ENCODE measurements at places on chromosomes 16 and 17.

GRCh38 chr17:74838274-74838673 is 21.4 kb downstream of the GRIN2C start:
- no peak for DNase-seq

- no peak for DNase-seq
Observed at GRCh38 chr17:62578757-62579487, 48.5 kb upstream of the MRC2 start.

GRCh38 chr16:20850981-20851380 is 44.7 kb downstream of the REXO5 start:
- no peak for DNase-seq

GRCh38 chr17:67707442-67707841 is 10.3 kb upstream of the NOL11 start:
- DNase-seq, result no peak

DNA sequence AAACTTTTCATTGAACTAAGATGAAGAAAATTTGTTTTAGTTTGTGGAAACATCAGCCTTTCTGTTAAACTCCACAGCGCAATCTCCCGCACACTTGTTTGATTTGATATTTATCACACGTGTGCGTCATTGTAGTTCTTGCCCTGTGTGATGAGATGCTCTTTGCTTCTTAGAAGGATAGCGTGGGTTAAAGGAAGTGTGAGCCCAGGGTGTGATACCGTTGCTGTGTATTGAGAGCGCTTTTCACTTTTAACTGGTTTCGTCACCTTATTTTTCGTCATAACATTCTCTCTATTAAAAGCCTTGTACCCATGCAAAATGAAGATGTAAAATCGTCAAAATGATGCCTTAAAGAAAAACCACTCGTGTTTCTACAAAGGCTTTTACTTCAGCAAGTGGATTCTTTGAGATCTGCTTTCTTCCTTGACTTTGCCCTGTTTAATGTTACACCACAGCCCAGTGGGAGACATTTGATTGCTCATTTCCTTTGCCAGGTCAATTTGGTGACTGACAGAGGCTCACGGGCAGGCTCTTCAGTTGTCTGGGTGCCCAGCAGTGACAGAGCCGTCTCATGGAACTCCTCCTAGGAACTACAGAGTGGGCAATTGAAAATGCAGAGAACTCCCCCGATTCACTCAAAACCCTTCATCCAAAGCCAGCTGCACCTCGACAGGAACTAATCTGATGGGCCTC is 61.1 kb downstream of the RPA1 start:
- no peak for DNase-seq

DNA sequence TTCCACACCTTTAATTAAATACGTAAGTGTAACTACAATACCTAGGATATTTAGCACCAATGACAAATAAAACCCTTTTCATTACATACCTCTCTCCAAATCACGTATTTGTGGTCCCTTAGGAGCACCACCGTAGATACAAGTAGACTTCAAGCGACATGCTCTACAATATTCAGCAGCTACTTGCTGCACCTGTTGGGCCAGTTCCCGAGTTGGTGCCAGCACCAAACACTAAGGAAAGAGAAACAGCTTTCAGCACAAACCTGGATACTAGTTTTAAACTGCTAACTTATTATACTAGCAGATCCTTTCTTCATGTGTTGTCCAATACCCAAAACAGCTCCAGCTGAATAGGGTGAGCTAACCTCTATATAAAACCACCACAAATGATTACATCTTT is 2.7 kb downstream of the DDX5 start:
- no peak for DNase-seq

GRCh38 chr17:16569358-16569712 is 331 bp upstream of the ZNF287 start:
- DNase-seq, result no peak

GRCh38 chr17:56602292-56603130 is 9.0 kb downstream of the NOG start:
- DNase-seq, result no peak

- DNase-seq, result no peak
Observed at GRCh38 chr16:89005201-89006035, 28.4 kb upstream of the CBFA2T3 start.

DNA sequence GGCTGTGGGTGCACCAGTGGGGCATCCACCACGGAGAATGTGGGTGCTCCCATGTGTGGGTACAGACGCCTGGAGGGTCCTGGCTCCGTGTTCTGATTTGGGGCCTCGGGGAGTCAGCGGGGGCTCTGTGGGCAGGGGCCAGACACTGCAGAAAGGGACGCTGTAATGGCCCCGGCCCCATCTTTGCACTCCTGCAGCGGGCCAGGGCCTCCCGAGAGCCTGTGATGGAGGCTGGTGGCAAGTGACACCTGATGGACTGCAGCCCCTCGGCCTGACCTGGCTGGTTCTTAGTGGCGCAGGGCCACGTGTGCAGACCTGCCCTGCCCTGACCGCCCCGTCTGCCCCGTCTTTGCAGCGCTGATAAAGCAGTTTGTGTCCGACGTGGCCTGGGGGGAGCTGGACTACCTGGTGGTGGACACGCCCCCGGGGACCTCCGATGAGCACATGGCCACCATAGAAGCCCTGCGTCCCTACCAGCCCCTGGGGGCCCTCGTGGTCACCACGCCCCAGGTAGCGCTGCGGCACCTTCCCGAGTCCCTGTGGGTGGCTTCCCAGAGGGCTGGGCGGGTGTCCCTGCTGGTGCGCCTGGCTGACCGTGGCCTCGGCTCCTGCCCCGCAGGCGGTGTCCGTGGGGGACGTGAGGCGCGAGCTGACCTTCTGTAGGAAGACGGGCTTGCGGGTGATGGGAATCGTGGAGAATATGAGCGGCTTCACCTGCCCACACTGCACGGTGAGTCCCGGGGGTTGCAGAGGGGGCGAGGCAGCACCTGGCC is 4.7 kb downstream of the NUBP2 start:
- no peak for DNase-seq

DNA sequence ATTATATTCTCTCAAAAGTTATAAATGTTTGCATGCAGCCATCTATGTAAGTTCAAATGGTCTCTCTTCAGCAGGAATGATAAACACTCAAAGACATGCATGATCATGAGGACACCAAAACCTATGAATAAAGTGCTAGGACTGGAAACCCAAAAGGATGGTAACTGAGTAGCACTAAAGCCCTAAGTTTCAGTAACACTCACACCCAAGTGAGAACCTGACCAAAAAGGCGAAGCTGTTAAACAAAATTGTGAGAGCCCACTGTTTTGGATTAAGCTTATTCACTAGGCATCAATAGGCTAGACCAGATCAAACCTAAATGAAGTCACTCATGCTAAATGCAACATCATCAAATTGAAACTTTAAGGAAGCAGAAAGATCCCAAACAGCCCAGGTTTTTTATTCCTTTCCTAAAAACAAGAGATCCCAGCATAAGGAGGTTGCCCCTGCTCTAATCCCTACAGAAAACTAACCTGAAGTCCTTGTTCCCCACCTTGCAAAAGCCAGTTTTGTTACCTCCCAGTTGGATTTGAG is 42.4 kb downstream of the GLG1 start:
- no peak for DNase-seq

DNA sequence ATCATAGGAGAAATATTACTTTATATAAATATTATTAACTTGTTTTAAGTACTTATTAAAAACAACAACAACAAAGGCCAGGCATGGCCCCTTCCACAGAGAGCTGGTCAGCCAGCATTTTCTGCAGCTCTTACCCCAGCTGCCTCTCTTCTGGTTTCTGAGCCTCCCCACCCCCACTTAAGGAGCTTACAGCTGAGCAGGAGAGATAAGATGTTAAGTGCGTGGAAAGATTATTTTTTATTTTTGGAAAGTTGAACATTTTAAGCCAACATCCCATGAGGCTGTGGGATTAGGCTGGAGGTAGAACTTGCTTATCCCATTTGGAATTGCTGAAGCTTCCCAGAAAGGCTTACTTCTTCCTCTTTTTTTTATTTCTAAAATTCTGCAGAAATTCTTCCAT is 401.2 kb downstream of the SEC14L1 start:
- no peak for DNase-seq

- no peak for DNase-seq
Observed at GRCh38 chr16:4984174-4984990, 26.3 kb downstream of the SEC14L5 start.

DNA sequence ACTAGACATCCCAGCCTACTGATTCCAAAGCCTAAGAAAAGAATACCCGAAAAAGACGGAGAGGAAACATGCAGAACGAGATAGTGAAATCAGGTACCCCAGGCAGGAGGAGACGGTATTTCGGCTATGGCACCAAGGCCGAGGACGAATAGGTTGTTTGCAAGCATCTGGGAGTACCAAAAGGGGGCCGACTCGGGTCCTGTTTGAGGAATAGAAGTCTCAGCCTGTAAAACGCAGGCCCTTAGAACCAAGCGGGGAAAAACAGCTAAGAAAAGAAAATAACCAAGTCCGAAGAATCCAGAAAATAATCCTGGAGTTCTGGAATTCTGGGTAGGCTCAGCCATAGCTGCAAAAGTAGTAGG is 537 bp downstream of the SLC35B1 start:
- no peak for DNase-seq

- DNase-seq, result no peak
Observed at GRCh38 chr16:48608452-48608851, 1.5 kb downstream of the N4BP1 start.

- DNase-seq, result no peak
Observed at GRCh38 chr17:46163316-46163715, 29.9 kb downstream of the KANSL1 start.

- no peak for DNase-seq
Observed at GRCh38 chr17:6638046-6638908, 2.2 kb downstream of the KIAA0753 start.

DNA sequence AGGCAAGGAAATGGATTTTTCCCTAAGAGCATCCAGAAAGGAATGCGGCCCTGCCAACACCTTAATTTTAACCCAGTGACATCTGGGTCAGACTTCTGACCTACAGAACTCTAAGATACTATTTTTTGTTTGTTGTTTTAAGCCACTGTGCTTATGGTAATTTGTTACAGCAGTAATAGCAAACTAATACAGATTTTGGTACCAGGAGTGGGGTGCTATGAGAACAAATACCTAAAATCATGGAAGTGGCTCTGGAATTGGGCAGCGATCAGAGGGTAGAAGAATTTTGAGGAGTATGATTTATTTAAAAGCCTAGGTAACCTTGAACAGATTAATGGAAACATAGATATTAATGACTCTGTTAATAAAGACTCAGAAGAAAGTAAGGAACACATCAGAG is 208.2 kb downstream of the ZNF423 start:
- no peak for DNase-seq

DNA sequence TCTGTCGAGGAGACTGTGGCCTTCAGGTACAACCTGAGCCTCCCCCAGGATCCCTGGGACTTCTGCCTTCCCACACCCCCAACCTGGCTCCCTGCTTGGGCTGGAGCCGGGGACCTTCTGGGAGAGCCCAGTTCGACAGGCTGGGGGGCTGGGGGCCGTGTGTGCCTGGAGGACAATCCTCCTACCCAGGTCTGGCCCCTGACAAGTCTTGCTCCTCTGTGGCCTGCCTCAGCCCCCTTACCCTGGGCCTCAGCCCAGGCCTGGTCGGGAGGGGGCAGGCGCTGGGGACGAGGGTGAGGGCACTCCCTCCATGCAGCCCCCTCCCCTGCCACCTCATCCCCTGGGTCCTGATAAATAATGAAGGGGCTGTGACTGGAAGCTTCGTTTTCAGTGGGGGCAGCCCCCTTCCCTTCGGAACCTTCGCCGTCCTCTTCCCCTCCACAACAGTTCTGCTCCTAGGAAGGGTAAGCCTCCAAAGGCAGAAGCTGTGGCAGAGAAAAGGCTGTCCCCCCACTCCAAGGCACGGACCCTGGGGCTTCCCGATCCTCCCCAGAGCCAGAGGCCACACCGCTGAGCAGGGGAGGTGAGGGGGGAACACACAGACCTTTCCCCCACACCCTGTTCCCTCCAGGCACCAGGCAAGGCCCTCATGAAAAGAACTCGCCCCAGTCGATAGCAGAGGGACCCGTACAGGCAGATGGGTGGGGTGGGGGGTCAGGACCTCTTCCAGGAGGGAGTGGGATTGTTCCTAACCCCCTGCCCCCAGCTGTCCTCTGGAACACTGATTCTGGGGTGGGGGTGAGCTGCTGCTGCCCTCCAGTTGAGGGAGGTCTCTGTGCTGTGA is 5.0 kb upstream of the BAHCC1 start:
- no peak for DNase-seq

DNA sequence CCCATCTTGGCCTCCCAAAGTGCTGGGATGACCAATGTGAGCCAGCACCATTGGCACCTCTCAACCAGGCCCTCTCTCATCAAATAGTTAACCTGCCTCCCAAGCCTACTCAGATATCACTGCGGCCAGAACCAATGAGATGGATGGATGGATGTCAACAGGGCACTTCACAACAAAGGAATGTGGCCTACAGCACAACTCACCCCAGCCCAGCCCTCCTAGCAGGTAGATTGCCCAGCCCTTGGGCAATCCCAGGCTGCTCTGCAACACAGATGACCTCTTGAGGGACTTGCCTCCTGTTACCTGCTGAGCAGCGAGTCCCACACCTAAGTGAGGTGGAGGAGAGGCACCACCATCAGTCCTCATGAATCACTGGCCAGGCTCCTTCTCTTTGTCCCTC is 22.6 kb upstream of the KIFC3 start:
- no peak for DNase-seq

DNA sequence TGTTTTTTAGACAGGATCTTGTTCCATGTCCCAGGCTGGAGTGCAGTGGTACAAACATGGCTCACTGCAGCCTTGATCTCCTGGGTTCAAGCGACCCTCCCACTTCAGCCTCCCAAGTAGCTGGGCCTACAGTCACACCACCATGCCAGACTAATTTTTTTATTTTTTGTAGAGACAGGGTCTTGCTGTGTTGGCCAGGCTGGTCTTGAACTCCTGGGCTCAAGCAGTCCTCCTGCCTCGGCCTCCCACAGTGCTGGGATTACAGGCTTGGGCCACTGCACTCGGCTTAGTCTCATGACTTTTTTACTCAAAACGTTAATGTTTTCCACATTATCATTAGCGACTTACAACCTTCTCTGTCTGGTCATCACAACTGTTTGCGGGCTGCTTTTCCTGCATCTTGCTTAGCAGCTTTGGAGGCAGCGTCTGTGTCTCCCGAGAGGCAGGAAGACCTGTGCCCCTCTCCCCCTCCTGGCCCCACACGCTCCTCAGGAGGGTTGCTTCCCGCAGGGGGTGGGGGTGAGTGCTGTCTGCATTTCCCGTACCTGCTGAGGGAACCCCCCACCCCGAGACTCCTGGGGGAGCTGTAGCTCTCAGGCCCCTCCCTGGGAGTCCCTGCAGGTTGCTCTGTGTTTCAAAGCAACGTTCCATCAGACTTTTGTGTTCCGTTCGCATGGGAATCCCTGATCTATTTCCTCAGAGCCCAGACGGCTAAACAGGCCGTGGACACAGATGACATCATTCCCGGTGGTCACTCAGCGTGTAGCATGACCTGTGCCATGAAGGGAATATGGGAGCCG is 52.6 kb downstream of the PGS1 start:
- DNase-seq, result no peak

DNA sequence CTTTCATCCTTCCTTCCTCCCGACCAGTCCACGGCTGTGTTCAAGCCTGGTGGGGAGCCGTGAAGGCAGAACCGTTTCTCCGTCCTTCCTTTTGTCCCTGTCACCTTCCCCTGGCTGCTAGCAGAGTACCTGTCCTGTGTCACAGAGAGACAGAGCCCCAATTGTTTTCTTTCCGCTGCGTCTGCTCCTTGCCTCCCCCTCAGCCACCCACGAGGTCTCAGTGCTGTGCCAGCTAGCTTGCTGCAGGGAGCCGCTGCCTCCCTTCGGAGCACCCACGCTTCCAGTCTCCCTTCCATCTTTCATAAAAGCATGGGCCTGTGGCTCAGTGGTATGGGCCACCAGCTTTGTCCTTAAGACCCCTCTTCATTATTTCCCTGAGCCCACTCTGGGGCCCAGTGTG is 62.2 kb downstream of the MPRIP start:
- DNase-seq, result no peak

GRCh38 chr16:84718-85406 is 6.8 kb downstream of the MPG start:
- DNase-seq, result peak; percentile 77
